ENCODE measurements at places on chromosomes 3 and 15. TPM values are rescaled to one million over a fixed set of nuclear protein-coding genes. Genes with fewer than 3 reads are reported as not detected.
A peak's percentile ranks its signal among the peaks of the same experiment; 100 is the strongest.

The CPNE9 gene
- total RNA-seq: not detected

The MESP2 gene
- not detected for total RNA-seq

The SEMA3B gene
- 3.7 TPM for total RNA-seq

DNA sequence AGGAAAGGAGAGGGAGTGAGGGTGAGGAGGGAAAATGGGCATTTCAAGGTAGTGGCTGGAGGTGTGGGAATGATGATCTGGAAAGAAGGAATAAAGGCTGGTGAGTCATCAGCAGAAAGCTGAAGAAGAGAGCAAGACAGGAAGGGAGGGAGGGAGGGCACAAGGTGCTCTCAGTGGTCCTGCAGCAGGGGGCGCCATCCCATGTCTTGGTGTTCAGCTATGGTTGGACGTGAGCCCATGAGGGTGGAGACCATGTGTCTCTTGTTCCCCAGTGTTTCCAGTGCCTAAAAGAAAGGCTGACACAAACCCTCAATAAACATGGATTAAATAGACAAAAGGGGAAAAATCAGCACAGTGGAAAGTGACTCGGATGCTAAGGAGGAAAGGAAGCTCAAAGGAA is 228.5 kb downstream of the NTRK3 start:
- no peak for DNase-seq

DNA sequence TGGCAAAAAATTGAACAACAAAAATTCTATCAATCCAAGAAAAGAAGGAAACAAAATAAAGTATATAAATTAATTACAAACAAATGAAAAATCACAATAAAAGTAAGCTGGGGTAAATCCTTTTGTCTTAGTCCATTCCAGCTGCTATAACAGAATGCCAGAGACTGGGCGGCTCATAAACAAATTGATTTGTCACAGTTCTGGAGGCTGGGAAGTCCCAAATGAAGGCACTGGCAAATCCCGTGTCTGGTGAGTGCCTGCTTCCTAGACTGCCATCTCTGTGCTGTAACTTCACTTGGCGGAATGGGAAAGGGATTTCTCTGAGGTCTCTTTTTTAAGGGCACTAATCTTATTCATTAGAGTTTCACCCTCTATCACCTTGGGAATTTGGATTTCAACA is 53.6 kb upstream of the RPL35A start:
- no peak for DNase-seq

GRCh38 chr15:84108728-84109127 is 126.8 kb upstream of the GOLGA6L4 start:
- no peak for DNase-seq

DNA sequence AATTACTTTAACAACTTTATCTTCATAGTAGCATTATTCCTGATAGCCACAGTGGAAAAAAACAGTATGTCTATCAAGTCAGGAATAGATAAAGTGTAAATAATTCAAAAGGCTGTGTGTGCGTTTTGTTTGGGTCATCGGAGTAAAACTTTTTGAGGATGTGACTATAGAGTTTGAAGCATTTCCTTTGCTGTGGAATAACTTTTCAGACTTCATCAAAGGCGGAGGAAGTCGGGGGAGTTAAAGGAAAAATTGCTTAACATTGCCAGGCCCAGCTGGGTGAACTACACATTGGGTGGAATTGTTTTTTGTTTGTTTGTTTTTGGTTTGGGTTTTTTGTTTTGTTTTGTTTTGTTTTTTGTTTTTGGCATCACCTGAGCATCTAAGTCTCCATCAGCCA is 70.4 kb upstream of the CRTC3 start:
- no peak for DNase-seq

DNA sequence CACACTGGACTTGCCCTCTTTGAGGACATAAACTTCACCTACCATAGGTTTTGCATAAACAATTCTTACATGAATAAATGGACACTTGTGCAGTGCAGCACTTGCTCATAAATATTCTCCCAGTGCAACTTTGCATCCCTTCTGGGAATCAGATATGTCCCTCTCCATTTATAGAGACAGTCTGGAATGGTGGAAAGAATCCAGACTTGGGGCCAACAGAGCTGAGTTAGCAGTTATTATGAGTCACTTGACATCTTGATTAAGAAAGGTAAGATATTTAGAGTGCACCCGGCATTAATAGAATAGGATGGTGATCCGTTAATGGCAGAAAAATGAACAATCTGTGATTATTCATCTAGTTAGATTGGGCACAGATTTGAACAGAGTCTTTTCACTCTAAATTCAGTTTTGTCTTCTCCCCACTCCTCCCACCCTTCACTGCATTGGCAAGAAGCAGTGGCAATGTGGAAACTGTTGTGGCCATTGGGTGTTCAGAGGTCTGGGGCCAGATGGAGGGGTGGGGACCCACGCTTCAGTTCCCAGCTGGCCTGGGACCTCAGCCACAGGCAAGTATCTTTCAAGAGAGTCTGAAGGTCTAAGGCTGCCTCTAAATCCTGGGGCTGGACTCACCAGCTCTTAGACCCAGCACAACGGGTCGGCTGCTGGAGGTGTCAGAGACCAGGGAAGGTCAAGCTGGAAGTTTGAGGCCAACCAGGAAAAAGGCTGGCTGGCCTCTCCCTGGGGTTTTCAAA is 58.9 kb upstream of the KY start:
- no peak for DNase-seq

DNA sequence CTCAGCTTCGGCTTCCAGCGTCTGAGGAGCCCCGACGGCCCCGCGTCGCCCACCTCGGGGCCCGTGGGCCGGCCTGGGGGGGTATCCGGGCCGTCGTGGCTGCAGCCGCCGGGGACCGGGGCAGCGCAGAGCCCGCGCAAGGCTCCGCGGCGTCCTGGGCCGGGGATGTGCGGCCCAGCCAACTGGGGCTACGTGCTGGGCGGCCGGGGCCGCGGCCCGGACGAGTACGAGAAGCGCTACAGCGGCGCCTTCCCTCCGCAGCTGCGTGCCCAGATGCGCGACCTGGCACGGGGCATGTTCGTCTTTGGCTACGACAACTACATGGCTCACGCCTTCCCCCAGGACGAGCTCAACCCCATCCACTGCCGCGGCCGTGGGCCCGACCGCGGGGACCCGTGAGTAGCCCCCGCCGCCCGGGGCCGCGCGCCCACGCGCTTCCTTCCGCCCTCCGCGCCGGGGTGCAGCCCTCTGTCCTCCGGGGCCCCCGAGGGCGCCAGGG is 462 bp downstream of the EDEM1 start:
- peak; percentile 53 for DNase-seq

DNA sequence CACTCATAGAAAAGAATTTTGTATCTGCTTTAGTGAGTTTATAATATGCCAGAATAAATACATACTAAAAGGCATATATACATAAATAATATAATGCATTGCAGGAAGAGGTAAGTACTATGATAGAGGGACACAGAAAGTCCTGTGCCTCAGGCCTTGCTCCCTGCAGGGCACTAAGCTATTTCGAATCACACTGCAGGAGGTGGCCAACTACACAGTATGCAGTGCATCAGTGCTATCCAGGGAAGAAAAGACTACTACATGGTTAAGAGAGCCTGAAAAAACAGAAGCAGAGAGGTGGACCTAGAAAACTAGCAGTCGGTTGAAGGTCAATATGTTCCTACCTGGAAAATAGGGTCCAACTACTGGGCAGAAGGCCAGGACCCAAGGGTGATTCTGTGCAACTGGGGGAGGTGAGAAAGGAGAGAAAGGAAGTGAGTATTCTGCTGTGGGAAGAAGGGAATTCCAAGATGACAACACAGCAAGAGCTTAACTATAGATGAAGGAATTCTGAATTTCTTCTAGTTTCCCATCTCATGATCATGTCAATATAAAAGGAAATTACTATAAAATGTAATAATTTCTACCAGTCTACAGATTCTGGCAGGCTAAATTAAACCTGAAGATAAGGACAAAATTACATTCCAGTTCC is 218.0 kb downstream of the ZBTB20 start:
- DNase-seq: no peak

The IQGAP1 gene
- total RNA-seq: 189 TPM

- DNase-seq: no peak
Measured at GRCh38 chr15:69616558-69616957, 163.9 kb downstream of the RPLP1 start.

The CHRM5 gene
- total RNA-seq: not detected

DNA sequence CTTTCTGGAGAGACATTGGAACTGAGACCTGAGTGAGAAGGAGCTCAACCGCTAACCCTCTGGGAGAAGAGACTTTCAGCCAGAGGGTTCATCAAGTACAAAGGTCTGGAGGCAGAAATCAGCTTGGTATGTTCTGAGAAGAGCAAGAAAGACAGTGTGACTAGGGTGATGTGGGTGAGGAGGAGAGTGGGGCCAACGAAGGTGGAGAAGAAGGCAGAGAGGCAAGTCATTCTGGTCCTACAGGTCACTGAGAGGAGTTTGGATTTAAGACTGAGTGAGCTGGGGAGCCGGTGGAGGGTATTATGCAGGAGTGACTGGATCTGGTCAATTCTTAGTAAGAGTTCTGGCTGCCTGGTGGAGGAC is 12.2 kb downstream of the XIRP1 start:
- no peak for DNase-seq

The CPNE4 gene
- not detected for total RNA-seq

The CAMK1 gene
- total RNA-seq: 2.5 TPM

DNA sequence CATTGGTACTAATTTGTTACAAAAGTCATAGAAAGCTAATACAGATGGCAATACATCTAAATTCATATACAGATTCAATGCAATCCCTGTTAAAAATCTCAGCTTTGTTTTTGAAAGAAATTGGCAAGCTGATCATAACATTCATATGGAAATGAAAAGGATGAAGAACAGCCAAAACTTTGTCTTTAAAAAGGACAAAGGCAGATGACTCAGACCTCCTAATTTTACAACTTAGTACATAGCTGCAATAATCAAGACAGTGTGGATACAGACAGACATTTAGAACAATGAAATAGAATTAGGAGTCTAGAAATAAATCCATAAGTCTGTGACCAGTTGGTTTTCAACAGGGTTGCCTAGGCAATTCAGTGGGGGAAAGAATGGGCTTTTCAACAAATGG is 63.3 kb downstream of the AQP9 start:
- no peak for DNase-seq
